Activated naive CD4-positive, alpha-beta T cell (primary cell): ENCODE measurements at places on chromosomes 2 and 18.

- no peak for DNase-seq
Measured at GRCh38 chr18:36514778-36515177, 217.3 kb downstream of the FHOD3 start.

DNA sequence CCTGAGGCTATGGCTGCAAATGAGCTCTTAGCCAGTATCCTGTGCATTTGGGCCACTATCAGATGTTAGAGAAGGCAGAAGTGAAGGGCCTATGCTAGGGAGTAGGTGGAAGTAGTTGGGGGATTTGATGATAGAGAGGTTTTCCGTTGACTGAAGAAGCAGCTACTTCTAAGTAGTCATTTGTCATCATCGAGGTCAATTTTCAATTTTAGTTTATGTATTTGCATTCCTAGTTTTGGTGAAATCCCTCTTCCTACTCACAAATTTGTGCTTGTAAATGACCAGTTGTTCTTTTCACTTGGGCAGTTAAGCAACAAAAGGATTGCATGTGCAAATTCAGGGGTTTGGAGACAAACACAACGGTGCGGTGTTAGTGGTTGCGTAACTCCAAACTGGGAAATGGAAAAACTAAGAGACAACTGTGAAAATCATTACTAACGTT is 48.5 kb upstream of the PELI1 start:
- no peak for DNase-seq

DNA sequence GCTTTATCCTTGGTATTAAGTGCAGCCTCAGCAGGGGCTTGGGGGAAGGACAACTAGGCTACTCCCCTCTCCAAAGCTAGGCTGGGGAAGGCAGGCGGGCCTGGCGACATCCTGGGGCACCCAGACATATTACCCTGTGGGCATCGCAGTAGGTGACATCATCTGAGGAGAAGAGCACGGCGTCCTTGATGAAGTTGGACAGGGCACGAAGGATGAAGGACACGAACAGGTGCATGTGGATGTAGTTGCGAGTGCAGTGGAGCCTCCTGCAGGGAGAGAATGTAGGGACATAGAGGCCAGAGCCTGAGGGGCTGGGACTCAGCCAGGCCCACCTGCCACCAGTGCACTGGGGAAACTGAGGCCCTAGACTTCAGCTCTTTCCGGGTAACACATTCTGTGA is 32.3 kb downstream of the TMEM37 start:
- DNase-seq, result no peak

DNA sequence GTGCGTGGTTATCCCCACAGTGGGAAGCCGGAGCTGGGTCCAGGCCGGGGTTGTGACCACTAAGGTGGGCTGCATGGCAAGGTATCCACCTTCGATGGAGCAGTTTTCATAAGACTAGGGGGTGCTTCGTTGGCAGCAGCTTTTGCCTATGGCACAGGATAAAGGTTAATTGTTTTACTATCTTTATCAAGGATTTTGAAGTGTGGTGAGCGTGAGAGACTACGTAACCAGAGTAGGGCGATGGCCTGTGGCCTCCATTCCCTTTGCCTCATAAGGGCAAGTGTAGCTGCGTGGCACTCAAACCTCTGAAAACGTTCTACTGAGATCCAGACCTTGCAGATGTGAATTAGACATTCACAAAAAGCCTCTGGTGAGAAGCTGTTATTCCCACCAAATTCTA is 206.6 kb downstream of the ACKR3 start:
- DNase-seq, result no peak

DNA sequence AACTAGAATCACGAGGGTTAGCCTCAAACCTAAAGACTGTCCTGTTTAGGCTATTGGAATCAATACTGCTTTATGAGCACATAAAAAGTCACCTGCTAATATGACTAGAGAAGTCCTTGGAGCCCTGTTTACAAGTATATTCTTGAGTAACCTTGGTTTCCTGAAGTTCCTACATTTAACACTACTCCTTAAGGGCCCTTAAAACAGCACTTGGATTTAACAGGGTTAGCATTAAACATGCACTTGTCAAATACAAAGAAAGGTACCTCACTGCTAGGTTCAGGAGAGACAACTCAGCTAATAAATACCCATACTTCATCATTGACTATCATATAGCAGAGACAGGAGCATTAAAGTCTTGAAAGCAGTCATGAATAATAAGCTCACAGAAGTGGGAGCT is 96.7 kb downstream of the SLC5A7 start:
- DNase-seq, result no peak

DNA sequence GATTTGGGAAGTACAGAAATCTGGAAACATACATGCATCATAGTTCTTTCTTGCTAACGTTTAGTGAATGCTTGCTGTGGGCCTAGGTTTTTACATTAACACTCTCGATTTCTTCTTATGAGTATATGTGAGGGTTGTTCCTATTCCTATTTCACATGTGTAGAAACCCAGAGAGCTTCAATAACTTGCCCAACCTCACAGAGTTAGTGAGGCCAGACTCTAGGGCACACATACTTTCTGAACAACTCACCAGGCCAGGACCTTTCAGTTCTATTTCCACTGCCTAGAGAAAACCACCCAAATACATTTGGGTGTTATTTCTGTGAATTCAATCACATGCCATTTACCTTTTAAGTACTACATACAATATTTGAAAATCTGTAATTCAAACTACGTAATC is 8.2 kb upstream of the KCTD1 start:
- DNase-seq, result no peak

- no peak for DNase-seq
Measured at GRCh38 chr18:12401881-12402280, 5.8 kb upstream of the PRELID3A start.

- DNase-seq, result no peak
Measured at GRCh38 chr18:34710934-34711333, 836 bp downstream of the DTNA start.

- no peak for DNase-seq
Measured at GRCh38 chr2:584863-585823, 92.1 kb downstream of the TMEM18 start.

DNA sequence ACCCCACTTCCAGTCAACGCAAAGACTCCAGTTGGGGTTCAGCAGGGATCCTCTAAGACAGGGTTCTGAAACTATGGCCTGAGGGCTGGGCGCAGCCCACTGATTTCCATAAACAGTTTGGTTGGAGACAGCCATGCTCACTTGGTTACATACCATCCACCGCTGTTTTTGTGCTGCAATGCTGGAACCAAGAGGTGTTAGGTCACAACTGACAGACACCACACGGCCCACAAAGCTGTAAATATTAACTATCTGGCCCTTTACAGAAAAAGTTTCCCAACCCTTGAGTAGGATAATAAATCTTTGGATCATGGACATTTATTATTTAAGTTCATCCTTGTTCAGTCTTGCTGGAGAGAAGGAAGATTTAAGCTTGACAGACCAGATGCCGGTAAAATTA is 8.4 kb upstream of the CD226 start:
- no peak for DNase-seq

- no peak for DNase-seq
Measured at GRCh38 chr2:7633566-7634153, 716.4 kb downstream of the RNF144A start.

- DNase-seq, result no peak
Measured at GRCh38 chr18:41756141-41756540, 198.9 kb upstream of the PIK3C3 start.

DNA sequence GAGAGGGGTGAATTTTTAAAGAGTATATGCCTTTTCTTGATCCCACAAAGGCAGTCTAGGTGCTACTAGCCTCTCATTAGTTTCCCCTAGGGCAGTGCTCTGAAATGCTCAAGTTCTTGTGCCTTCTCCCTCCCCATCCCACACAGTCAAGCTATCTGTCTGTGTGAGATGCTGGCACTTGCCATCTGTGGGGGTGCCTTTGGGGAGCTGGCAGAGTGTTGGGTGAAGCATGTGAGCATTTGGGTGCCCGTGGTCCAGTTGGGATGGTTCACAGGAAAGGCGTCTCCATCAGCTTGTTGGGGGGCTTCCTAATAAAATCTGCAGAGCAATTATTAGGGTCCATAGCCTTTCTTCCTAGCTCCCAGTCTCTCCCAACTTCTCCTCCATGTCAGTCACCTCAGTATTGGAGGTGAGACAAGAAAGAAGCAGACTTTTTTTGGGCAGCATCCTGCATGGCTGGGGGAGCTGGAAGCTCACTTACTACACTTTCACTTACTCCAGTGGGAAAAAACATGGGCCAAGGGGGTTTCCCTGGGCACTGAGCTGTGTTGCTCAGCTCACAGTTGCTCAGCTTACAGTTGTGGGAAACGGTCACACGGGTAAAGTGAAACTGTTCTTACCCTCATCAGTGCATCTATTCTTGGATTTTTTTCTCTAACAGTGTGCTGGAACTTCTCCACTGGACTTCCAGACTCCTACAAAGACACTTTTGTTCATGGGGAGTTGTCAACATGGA is 29.3 kb downstream of the COLEC11 start:
- no peak for DNase-seq

DNA sequence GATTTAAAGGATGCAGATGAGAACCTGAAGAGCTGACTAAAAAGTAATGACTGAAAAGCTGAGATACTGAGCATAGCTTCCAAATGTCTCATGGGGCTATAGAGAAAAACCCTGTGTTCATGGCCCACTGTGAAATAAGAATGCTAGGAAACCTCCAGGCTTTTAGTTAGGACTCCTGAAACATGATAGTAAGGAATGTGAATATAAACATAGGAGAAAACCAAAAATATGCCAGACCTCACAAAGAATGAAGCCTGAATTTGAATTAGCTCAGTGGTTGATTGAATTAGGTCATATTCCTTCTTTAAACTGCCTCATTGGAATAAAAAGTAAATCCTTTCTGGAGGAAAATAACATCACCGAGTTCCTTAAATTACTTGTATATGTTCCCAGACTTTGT is 194.5 kb upstream of the NXPH2 start:
- DNase-seq, result no peak

DNA sequence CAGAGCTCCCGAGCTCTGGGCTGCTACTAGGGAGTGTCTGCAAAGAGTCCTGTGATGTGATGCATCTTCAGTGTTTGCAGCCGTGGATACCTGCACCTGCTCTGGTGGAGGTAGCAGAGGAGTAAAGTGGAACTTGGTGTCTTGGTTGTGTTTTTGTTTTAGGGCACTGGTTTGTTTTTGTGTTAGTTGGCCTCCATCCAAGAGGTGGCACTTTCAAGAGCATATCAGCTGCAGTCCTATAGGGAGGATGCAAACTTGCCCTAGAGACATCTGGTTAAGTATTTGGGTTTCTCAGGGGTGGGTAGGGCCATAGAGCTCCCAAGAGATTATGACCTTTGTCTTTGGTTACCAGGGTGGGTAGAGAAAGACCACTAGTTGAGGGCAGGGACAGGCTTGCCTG is 1249.0 kb upstream of the FAM98A start:
- DNase-seq, result no peak
